ENCODE measurements at places on chromosomes 5 and 9.

DNA sequence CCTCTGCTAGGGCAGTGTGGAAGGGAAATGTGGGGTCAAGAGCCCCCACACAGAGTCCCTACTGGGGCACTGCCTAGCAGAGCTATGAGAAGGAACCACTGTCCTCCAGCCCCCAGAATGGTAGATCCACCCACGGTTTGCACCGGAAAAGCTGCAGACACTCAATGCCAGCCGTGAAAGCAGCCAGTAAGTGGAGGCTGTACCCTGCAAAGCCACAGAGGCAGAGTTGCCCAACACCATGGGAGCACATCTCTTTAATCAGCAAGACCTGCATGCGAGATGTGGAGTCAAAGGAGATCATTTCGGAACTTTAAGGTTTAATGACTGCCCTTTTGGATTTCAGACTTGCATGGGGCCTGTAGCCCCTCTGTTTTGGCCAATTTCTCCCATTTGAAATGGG, 52.2 kb downstream of the GKAP1 start:
- DNase-seq = no peak

GRCh38 chr9:95463148-95464060, 53.4 kb downstream of the PTCH1 start:
- DNase-seq = no peak

DNA sequence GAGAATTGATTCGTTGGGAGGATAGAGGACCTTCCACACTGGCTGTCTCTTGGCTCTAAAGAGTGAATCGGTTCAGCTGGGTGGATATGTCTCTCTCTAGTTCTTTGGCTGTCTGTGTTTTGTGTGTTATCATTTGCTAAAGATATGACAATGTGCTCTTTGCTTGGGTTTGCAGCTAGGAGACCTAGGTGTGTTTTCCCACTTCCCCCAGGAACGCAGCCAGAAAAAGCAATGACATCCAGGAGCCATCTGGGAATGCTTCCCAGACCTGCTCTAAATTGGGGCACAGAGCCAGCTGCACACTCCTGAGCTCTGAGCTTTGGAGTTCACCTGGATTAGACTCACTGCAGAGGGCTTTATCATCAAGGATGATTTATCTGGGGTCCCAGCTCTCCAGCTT, 12.8 kb upstream of the PDZD2 start:
- DNase-seq = no peak

- no peak for DNase-seq
Measured at GRCh38 chr5:66737096-66737495, 140.9 kb downstream of the MAST4 start.

GRCh38 chr5:83473346-83474160, 2.0 kb downstream of the VCAN start:
- peak; percentile 99 for DNase-seq

- no peak for DNase-seq
Measured at GRCh38 chr5:135657536-135658305, 78.9 kb upstream of the CXCL14 start.

DNA sequence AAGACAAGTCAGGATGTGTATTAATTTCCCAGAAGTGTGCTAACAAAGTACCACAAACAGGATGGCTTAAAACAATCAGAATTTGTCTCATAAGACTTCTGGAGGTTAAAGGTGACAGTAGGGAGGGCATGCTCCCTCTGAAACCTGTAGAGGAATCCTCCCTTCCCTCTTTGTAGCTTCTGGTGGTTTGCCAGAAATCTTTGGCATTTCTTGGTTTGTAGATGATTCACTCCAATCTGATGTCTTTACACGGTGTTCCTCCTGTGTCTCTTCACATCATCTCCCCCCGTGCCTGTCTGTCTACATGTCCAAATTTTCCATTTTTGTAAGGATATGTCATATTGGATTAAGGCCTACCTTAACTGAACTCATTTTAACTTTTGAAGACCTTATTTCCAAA, 471.5 kb downstream of the ZNF608 start:
- peak; percentile 10 for DNase-seq

GRCh38 chr9:948497-948896, 28.0 kb upstream of the DMRT3 start:
- DNase-seq = no peak

- DNase-seq = no peak
Measured at GRCh38 chr9:75845806-75846205, 44.7 kb upstream of the PCSK5 start.

GRCh38 chr9:3903273-3903672, 377.5 kb upstream of the RFX3 start:
- no peak for DNase-seq

GRCh38 chr5:24633715-24634325, 11.0 kb downstream of the CDH10 start:
- DNase-seq = peak; percentile 62

GRCh38 chr5:178267876-178268275, 35.3 kb upstream of the PHYKPL start:
- DNase-seq = no peak

- DNase-seq = no peak
Measured at GRCh38 chr5:97544678-97545077, 361.6 kb upstream of the RIOK2 start.

DNA sequence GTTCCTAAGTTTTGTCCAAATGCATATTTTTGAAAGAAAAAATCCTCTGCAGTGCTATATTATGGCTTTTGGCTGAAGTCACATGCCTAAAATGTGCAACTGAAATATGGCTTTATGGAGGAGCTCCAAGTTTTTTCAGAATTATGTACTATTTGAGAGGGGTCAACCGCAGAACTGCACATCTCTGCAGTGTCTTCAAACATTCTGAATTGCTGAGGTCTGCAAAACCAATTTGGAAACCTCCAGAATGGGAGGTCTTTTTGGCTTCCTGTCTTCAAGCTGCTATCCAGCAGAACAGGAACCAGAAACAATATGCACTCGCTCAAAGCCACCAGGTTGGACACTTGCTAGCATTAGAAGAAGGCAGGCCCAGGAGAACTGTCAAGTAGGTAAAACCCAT, 376.0 kb upstream of the PAPPA start:
- no peak for DNase-seq

DNA sequence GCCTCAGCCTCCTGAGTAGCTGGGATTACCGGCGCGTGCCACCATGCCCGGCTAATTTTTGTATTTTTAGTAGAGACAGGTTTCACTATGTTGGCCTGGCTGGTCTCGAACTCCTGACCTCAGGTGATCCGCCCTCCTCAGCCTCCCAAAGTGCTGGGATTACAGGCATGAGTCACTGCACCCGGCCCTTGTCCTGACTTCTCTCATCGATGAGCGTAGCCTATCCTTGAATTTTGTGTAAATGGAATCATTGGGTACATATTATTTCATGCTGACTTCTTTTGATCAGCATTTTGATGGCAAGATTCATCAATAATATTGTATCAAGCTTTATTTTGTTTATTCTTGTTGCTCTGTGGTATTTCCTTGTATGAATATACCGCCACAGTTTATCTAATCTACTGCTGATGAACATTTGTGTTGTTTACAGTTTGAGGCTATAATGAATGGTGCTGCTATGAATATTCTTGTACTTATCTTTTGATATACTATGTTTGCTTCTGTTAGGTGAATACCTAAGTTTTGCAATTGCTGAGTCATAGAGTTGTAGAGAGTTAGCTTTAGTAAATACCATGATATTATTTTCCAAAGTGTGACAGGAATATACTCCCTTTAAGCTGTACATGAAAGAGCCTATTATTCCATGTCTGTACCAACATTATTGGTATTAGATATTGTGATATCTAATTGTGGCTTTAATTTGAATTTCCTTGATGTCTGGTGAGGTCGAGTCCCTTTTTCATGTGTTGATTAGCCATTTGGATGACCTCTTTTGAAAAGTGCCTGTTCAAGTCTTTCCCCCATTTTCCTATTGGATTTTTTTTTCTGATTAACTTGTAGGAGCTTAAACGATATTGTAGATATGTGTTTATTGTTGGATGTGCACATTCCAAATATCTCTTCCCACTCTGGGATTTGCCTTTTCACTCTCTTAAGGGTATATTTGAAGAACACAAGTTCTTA, 107.5 kb downstream of the RGS3 start:
- DNase-seq = peak; percentile 61

- peak; percentile 2 for DNase-seq
Measured at GRCh38 chr9:114003351-114003750, 74.7 kb downstream of the AMBP start.

DNA sequence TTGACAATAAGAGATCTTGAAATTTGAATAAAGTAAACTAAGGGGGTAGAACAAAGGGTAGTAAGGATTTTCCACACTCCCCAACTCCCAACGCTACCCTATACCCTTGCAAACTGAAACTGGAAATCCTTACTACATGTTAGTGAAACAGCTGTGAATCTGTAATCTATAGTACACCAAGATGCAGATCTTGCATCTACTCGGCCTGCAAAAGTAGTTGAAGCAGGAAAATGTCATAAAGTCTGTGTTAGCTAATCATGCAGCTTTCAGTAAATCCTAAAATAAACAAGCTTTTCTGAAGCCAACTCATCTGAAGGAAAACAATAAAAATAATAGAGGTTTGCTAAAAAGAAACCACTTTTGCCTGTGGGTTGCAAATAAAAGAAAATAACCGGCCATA, 1242.0 kb upstream of the ACO1 start:
- peak; percentile 10 for DNase-seq

DNA sequence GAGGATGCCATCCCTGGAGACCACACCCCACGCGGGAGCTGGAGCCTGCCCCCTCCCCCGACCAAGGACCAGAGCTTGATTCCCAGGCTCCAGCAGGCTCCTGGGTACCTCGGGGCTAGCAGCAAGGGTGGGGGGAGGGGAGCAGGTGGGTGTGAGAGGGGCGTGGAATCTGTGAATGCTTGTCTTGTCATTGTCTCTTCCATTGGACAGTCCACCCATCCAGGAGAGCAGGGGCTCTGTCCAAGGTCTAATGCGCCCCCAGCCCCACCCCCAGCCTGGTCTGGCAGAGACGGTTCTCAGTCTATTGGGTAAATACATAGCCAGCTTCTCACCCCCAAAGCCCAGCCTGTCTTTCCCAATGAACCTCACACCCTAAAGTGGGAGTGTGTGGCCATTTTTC, 22.8 kb downstream of the URM1 start:
- DNase-seq = no peak

DNA sequence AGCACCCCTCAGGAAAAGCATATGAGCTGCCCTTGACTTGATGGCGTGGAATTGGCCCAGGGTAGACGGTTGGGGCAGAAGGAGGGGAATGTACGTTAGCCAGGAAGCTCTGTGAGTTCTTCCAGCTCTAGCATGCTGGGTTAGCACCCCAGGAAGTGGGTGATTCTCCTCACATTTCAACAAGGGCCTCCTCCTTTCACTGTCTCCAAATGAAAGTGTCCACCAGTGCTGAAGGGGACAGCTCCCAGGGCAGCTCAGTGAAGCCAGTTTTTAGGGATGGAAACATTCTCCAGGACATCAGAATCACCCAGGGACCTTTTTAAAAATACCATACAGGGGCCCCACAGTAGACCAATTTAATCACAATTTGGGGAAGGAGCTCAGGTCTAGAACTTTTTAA, 17.2 kb upstream of the AFAP1L1 start:
- DNase-seq = peak; percentile 44

- no peak for DNase-seq
Measured at GRCh38 chr9:747567-747966, 93.9 kb upstream of the DMRT1 start.

GRCh38 chr5:122745597-122745996, 29.3 kb upstream of the SNX2 start:
- DNase-seq = no peak

DNA sequence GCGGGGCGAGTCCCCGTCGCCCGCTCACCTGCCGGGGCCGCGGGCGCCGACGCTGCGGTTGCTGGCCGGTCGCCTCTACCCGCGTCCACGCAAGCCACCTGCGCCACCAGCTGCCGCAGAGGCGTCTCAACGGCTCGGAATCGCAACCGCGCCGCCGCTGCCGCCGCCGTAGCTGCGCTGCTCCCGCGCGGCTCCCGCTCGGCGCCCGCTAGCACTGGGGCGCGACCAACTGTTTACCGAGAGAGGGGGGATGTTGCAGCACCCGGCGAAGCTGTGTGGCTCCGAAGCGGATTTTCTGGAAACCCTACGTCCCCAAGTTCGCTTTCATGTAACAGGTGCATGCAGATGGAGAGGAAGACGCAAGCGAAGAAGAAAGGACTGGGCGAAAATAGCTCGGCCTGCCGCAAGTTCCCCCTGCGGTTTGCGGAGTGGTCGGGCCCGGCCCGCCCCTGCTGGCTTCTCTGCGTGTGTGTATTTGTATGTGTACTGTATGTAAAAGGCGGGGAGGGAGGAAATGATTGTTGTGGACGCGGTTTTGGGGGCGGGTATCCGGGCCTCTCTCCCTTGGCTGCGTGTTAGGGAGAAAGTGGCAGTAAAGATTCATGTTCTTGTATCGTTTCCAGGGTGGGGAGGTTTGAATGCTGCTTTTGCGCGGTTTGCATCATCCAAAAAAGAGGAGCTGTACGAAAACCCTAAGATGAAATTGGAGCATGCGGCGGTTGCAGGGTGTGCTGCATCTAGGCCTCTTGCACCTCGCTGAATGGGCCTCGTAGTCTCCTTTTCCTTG, at the start of gene PSIP1:
PSIP1 (minus strand) TSS at position 182 of the 787 bp plus-strand sequence. CDS start 782 bp downstream, outside the sequence.
- DNase-seq = peak; percentile 89

DNA sequence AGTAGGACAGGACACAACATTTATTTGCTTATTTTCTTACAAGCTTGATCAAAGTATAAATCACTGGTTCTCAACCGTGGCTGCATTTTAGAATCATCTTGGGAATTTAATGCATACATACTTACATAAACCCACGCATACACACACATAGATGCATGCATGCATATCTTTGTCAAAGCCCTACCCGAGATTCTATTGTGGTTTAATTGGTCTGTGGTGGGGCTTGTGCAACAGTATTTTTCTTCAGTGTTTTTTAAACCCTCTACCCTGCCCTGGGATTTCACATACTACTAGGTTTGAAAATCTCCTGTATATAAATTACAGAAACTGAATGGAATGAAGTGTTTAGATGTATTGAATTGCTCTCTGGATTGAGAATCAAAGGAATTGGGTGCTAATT, 1166.2 kb downstream of the MAT2B start:
- DNase-seq = no peak

DNA sequence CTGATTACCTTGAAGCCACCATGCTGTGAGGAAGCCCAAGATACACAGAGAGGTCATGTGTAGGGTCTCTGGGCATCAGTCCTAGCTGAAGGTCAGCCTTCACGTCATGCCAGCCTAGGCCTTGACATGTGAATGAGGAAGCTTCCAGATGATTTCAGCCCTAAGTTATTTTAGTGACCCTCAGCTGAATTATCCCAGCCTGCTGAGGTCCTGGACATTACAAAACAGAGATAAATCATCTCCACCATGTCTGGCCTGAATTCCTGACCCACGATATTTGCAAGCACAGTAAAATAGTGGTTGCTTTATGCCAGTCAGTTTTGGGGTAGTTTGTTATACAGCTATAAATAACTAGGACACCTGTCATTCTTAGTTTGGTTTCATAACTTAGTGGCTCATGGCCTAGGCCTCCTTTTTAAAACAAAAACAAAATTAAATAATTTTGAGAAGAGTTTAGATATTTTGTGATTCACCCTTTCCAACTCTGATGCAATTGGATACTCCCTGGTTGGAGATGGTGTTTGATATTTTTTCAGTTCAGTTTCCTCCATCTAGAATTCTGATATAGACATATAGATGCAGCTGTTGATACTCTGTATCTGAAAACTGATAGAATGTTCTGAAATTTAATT, 571.3 kb upstream of the CLINT1 start:
- DNase-seq = no peak

GRCh38 chr5:124328201-124328600, 418.2 kb downstream of the ZNF608 start:
- DNase-seq = no peak

GRCh38 chr5:142655339-142656267, 30.3 kb downstream of the FGF1 start:
- peak; percentile 74 for DNase-seq

GRCh38 chr9:72271613-72272478, 93.2 kb downstream of the ZFAND5 start:
- peak; percentile 60 for DNase-seq

All from mesenchymal stem cell (in vitro differentiated cells and primary cell).